ENCODE measurements at places on chromosomes 5 and 9.

DNA sequence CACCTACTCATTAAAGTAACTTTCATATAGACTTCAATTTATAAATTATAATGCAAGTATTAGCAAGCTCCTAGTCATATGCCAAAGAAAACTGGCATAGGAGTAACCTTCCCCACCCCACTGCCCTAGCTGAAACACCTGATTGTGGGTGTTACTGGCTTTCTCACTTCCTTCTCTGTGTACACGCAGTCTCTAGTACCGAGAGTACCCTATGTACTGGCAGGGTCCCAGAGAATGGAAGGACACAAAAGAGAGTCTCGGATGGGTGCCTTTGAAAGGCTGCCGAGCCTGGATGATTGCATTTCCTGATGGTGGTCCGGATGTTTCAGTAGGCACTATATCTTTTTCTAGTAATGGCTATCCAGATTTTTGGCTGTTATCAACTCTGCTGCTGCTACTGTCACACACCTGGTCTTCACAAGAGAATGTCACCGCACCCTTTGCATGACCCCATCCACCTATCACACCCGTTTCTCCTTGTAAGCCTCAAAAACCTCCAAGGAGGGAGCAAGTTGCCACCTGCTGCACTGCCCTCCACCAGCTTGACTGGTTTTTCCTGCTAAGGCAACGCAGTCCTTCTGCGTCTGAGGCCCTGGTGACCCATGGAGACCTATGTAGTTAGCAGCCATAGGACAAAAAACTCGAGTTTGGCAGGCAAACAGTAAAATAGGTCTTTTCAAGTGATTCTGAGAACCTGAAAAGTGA, 53.8 kb upstream of the CLINT1 start:
- DNase-seq = no peak

GRCh38 chr5:64149268-64149667, 16.4 kb upstream of the RNF180 start:
- DNase-seq = no peak

DNA sequence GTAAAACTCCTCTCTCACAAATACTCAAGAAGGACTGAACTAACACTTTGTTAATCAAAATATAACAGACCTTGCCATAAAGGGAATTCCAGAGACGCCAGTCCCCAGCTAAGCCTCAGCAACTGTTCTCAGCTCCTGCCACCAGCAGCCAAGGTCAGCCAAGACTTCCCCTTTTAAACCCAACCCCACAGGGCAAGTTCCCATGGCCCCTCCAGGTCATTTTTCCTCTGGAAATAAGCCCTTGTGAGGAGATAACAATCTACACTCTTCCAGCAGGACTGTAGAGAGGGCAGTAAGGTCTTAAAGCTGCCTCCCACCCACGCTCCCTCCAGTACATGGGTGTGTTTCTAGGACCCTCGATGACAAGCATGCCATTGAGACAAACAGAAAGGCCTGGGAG, 78.3 kb downstream of the DPYSL3 start:
- no peak for DNase-seq

GRCh38 chr5:73454379-73455036, 5.9 kb upstream of the FOXD1 start:
- DNase-seq = peak; percentile 90

DNA sequence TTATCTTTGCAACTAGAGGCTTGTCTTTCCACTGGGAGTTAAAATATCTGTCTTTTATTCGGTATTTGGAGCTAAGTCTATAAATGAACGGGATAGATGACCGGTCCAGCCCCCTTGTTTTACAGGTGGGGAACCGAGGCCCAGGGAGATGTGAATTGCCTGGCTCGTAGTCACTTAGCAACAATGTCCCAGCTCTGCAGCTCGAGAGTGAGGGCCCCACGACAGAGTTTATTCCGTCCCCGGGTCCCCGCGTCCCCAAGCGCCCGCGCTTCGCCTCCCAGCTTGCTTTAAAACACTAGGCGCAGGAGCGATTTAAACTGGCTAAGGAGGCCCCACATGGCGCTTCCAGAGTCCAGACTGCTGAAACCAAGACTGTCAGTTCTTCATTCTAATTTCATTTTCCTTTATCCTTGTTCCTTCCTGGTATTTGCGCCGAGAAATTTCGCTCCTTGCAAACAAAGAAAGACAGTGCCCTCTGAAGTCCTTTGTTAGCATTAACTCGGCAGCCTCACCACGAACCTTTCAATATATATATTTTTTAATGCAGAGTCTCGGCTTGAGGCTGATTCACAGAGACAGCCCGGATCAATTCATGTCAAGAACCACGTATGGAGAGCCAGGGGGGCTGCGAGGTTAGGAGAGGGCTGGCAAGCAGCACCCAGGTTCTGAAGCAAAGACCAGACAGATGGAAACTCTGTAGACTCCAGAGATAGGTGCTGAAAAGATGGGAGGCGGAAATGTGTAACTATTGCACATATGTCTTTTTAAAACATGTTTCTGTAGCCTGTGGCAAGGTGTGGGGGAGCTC, 1.4 kb upstream of the ENC1 start:
- DNase-seq = no peak

DNA sequence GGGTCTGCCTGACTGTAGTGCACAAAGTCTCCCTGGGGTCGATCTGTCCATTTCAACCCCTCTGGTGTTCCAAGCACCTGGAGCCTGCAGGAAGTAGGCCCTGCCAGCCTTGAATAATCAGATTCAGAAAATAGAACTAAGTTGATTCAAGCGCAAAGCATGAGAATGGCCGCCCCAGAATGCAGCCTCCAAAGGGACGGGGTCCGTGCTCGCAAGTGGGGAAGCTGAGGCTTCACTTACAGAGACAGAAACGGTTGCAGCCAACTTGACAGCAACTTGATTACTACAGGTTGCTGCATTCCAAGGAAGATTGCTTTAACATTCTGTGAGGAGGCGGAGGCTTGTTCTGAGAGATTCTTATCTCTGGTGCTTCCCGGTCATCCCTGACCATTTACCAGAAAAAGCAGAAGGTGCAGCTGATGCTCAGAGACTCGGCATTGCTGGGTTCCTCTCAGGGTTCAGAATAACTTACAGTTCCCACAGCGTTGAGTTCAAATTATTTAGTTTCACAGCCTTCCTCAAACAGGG, 14.9 kb upstream of the LRRC14B start:
- DNase-seq = no peak

DNA sequence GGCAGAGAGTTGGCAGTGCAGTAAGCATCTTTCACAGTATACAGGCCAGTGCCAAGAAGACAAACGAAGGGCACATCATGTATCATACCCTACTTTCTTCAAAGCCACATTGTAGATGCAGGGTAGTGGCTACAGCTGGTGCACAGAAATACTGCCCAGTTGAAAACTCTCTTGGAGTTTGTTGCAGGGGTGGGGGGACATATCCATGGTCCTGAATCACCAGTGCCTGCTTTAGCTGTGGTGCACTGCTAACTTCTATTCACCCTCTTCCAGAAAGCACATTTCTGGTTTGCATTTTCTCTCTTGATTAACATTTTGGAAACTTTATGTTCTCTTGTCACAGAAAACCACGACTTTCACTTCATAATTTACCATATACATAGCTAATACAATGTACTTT, 196.6 kb downstream of the PAPPA start:
- DNase-seq = no peak

DNA sequence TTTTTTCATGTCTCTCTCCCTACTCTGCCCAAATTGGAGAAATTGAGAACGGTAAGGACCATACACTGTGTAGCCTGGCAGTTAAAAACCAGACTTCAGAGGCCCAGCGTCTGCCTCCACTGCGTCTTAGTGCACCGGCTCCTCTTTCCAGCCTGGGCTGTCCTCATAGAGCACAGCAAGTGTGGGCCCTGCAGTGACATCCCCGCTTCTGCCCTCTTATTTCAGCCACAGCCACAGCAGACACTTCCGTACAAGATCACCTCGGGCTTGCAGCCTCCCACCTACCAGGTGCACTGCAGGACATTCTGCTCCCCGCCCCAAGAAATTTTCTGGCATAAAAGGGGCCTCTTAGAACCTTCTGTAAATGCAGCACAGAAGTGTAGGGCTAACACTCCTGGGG, 21.4 kb upstream of the SMIM23 start:
- no peak for DNase-seq

DNA sequence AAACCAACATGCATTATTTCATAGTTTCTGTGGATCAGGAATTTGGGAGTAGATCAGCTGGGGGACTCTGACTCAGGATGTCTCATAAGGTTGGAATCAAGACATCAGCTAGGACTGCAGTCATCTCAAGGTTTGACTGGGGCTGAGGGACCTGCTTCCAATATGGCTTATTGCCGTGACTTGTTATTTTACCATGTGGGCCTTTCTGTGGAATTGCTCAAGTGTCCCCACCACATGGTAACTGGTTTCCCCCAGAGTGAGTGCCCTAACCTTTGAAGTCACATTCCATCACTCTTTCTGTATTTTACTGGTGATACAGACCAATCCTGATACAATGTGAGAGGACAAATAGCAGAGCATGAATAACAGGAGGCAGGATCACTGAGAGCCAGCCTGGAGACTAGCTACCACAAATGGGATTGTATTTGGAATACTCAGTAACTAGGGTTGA, 70.2 kb upstream of the ELL2 start:
- no peak for DNase-seq

GRCh38 chr5:116370886-116371285, 203.7 kb downstream of the SEMA6A start:
- no peak for DNase-seq

GRCh38 chr5:146799671-146800070, 78.9 kb downstream of the PPP2R2B start:
- DNase-seq = no peak

DNA sequence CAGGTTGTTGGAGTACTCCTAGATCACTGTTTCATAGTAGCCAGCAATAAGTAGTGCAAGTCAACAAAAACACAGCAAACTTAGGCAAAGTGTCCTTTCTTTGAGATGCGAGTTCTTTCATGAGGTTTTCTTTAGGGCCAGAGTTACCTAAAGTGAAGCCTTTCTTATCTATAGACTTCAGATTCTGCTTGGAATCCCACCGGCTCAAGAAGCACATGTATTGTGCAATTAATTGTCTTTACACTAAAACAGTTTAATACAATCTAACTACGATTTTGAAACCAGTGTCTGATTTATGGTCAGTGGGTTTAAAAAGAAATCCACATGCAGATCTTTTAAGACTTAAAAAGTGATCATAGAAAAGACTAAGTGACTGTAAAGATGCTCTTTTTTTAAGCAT, 3.6 kb downstream of the PURA start:
- no peak for DNase-seq

DNA sequence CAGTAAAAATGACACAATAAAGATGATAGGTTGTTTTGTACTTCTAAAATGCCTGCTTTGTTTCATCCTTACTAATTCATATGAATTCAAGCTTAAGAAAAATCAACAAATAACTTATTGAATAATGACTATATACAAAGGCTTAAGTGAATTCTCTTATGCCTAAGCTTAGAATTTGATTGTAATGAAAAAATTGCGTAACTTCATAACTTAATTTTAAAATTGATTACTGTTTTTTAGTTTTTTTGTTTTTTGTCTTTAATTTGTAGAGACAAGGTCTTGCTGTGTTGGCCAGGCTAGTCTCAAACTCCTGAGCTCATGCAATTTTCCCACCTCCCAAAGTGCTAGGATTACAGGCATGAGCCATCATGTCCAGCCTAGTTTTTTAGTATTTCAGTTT, 391.9 kb downstream of the ARRDC3 start:
- DNase-seq = no peak

- no peak for DNase-seq
Measured at GRCh38 chr9:114281473-114282103, 41.3 kb upstream of the ORM1 start.

GRCh38 chr5:55597014-55597981, 62.5 kb upstream of the PLPP1 start:
- DNase-seq = no peak

GRCh38 chr5:82341325-82341724, 63.2 kb upstream of the RPS23 start:
- no peak for DNase-seq

DNA sequence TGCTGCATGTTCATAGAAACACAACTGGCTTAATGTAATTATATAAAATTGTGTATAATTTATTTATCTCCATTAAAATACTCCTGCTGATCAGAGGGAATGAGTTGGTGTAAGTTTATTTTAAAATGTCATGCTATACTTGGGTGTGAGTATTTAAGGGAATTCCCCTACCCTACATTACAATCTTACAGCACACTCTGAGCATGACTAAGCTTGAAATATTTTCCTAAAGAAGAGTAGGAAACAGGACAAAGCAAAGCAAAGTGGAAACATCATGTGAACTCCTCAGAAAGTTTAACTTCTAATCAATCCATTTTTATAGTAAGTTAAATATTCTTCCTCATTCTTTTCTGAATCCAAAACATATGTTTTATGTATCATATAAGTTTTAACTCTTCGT, 1271.3 kb downstream of the EFNA5 start:
- DNase-seq = no peak

All from iPS DF 19.7 (cell line).